Brain (organoid and tissue), 16 donors: ENCODE measurements at places on chromosomes 12 and 14. TPM values are rescaled to one million over a fixed set of nuclear protein-coding genes. Genes with fewer than 3 reads are reported as not detected.

The ALDH6A1 gene
- 54.6 TPM for polyA plus RNA-seq

DNA sequence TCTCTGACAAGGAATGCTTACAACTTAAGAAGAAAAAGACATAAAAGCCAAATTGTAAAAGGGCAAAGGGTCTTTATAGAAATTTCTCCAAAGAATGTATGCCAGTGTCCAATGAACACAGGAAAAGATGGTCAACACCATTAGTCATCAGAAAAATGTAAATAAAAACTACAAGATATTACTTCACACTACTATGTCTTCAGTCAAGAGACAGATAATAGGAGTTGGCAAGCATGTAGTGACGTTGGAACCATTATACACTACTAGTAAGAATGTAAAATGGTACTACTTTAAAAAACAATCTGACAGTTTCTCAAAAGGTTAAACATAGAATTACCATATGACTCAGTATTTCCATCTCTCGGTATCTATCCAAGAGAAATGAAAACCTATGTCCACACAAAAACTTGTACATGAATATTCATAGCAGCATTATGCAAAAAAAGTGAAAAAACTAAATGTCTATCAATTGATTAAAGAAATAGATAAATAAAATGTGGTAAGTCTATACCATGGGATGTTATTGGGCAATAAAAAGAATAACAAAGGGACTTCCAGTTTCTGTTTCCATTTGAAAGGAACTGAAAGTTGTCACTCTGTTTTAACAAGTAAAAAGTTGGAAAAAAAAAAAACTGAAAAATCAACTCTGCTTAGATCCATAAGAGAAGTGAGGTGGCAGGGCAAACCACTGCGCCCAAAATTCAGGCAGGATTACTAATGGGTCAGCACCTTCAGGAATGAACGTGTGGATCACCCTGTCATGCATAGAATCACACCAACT, 69.8 kb downstream of the ALG10B start:
- no peak for DNase-seq

DNA sequence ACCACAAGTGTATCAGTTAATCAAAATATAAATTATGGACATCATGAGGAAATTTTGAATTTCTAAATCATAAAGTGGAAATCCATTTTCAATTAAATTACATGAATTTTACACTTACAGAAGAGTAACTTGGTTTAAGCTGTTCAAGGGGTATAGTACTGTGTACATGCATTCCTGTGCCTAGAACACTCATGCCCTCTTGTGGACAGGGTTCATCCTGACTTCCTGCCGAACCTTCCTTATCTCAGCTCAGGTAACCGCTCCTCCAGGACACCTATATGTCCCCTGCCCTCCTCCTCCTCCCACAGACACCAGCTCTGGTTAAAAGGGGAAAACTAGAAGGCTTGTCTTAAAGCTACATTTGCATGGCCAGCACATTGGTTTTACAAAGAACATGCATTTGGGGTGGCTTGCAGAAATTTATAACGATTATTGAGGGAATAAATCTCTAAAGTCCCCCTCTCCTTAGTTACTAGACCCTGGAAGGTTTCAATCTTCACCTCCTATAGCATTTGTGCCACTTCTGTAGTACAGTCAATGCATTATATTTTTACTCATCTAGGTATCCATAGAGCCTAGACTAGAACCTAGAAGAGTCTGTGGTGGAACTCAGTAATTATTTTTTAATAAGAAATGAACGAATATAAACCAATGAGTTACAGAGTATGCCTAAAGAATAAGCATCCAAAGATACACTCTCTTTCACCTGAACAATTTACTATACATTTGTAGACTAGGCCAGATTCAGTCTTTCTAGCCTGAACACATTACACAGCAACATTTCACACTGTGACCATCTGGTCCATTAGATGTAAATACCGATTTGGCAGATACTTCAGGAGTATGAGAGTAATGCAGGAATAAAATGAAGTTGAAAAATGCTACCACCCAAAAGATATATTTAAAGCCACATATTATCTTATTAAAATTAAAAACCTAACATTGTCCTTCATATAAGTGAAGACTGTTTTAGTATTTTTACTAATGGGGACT, 345.6 kb downstream of the PAWR start:
- peak; percentile 61 for DNase-seq

The CFAP251 gene
- 5.2 TPM for polyA plus RNA-seq

The ZNF740 gene
- polyA plus RNA-seq: 11.0 TPM

DNA sequence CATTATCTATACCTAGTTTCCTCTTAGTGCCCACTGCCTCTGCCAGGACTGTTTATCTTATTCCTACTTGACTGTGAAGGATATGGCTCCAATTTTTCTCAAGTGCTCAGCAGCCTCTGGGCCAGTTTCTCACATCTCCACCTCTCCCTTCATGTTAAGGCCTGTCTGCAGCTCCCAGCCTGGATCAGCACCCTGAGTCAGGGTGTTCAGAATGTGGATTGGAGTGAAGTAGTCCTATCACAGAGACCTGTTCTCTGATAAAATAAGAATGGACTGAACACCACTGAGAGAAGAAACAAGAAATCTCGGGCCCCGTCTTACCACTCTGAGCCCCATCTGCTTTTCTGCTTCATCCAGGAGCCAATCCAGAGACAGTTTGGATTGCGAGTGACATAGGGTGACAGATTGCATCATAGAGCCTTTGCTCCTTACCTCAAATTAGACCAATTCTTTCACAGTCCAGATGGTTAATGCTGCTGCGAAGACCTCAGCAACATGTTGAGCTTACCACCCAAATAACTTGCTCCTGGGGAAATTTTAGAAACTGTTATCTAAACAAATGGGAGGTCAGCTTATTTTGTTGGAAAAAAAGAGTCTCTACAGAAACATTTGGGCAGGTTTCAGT, 473.1 kb downstream of the PDZRN4 start:
- DNase-seq: no peak

DNA sequence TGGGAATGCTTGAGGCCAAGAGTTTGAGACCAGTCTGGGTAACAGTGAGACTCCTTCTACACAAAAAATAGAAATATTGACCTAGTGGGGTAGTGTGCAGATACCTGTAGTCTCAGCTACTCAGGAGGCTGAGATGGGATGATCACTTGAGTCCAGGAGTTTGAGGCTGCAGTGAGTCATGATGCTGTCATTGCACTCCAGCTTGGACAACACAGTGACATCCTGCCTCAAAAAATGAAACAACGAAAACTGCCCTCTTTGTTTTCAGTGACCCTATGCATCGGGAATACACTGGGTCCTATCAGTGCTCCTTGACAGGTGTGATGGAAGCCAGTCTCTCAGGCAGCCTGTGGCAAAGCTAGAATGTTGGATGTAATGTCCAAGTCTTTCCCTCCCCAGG, 311.5 kb upstream of the OR4E1 start:
- DNase-seq: no peak

DNA sequence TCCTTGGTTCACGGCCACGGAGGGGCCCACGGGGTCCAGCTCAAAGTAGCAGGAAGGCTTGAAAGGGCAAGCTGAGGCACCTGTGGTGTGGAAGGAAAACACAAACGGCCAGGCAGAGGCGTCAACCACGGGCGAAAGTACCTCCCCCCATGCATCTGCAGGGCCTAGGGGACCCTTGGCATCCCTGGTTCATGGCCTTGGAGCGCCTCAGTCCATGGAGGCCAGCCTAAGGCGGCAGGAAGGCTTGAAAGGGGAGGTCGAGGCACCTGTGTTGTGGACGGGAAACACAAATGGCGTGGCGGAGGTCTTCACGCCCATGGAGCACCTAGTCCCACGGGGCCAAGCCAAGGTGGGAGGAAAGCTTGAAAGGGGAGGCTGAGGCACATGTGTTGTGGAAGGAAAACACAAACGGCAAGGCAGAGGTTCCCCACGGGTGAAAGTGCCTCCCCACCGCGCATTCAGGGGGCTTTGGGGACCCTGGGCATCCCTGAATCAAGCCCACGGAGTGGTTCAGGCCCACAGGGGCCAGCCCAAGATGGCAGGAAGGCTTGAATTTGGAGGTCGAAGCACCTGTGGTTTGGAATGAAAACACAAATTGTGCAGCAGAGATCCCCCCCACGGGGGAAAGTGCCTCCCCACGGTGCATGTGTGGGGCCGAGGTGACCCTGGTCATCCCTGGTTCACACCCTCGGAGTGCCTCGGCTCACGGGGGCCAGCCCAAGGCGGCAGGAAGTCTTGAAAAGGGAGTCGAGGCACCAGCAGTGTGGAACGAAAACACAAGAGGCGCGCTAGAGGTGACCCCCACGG, 380.8 kb downstream of the ALG10 start:
- DNase-seq: no peak

- no peak for DNase-seq
Observed at GRCh38 chr14:67602995-67603545, 3.0 kb upstream of the PIGH start.

DNA sequence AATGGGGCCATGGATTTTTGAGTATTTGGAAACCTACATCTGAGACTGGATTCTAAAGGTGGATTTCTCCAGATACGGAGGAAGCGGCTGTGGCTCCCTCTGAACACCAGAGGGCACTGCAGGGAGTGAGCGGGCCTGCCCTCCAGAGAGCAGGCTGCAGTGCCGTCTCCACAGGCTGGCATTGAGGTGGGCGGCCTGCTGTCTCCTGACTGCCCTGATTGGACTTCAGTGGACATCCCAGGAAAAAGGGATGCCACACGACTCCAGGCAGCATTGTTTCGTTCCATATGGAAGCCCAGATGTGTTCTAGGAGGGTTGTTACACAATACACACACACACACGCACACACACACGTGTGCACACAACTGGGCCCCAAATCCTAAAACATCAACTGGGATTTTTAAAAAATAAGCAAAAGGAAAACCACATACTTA, 20.9 kb upstream of the ANO2 start:
- peak; percentile 73 for DNase-seq

The SMOC1 gene
- 44.8 TPM for polyA plus RNA-seq

GRCh38 chr12:26327975-26328644, 132.7 kb downstream of the SSPN start:
- DNase-seq: no peak

The RNASE3 gene
- polyA plus RNA-seq: not detected

DNA sequence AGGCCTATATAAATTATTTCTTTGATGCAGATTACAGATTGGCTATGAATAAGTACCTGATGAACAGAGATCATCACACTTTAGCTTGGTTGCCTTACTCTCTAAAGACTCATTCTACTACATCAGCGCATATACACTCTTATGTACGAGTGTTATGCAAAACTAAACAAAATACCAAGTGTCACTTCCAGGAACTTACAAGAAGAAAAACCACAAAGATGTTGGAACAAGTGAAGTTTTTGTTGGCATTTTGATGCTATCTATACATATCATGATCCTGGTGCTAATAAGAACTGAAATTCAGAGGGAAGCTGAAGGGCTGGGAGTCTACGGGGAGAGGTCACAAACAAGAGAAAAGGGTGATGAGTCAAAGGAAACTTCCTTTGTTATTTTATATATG, 47.9 kb upstream of the CERS5 start:
- DNase-seq: no peak

GRCh38 chr12:117774941-117775775, 193.6 kb downstream of the KSR2 start:
- peak; percentile 35 for DNase-seq

The TESPA1 gene
- 19.6 TPM for polyA plus RNA-seq

The FBXW8 gene
- polyA plus RNA-seq: 8.8 TPM

DNA sequence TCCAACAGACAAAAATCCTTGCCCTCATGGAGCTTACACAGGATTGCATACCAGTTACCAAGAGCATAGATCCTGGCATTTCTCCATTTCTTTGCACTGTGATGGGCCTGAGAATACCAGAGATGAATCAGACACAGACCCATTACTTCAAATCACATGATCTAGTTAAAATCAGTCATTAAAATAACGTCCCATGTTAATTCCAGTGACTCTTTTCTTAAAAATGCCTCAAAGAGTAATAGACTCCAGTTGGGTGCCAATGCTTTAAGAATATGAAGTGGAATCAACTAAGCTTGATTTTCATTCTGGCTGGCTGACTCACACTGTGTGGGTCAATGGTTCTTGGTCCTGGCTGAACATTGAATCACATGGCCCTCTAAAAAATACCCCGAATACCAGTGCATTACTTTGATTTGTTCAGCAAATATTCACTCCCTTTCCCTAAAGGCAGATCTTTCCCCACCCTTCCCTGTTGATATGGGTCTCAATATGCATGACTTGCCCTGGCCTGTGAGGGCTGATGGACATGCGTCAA, 11.0 kb downstream of the ASB2 start:
- DNase-seq: no peak

DNA sequence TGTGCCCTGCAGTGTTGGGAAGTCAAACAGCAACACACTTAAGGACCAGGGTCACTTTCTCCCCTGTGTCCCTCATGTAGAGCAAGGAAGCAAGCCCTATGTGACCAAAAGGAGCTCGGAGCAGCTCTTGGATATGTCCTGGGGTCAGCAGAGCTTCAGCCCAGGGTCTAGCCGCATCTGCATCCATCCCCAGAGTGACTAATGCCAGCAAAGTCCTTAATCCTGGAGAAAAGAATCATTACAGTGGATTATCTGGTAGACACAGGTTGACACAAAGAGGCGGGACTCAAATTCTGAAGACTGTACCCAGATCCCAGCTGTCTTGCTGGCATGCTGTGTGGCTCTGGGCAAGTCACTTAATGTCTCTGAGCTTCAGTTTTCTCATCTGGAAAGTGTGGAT, 239.1 kb upstream of the PWP1 start:
- DNase-seq: no peak

DNA sequence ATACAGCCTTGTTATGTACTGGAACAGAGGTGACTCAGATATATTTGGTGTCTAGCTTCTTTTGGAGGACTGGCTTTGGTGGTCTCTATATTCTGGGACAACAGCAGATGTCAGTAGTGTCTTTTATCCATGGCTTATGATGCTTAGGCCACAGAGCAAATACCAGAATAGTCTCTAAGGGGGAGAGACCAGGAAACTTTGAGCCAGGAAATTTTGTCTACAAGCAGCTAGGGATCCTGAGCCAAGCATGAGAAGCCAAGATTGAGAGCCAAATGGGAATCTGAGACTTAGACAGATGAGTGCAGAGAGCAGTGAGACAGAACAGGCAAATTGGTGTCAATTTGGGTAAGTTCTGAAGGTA, 28.4 kb upstream of the PTPRR start:
- DNase-seq: no peak

GRCh38 chr14:32075672-32076277, 1.3 kb upstream of the ARHGAP5 start:
- DNase-seq: no peak

The LRRC10 gene
- polyA plus RNA-seq: not detected

DNA sequence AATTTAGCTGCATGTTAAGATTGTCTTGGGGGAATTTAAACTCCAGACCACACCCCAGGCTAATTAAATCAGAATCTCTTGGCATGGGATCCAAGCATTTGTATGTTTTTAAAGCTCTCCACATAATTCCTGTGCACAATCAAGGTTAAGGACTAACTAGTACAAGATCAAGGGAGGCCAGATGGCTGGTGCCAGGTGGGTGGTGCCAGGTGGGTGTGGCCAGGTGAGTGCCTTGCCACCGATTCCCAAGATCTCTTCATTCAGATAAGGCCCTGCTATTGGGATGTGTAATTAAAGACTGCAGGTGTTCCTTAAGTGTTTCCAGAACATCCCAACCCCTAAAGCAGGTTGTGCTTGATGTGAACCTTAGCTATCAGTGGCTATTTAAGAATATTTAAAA, 75.1 kb downstream of the NRXN3 start:
- DNase-seq: no peak
